ENCODE measurements at places on chromosomes 13 and 19. TPM values are rescaled to one million over a fixed set of nuclear protein-coding genes. Genes with fewer than 3 reads are reported as not detected.

DNA sequence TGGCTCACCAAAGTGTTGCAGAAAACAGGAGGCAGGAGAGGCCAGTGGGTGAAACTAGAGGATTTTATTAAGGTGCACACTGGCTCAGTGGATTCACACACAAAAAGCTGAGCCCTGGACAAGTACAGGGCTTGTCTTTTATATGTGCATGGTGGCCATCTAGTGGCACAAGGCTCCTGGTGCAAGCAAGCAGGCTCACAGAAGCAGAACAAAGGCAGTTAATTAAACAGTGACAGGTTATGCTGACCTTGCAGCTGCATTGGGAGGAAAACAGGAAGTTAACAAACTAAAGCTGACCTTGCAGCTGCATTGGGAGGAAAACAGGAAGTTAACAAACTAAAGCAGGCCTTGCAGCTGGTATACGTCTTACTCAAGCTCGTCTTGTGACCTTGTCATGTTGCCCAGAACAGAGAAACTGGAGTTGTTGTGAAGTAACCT is 65.3 kb upstream of the ZNF681 start:
- no peak for DNase-seq

DNA sequence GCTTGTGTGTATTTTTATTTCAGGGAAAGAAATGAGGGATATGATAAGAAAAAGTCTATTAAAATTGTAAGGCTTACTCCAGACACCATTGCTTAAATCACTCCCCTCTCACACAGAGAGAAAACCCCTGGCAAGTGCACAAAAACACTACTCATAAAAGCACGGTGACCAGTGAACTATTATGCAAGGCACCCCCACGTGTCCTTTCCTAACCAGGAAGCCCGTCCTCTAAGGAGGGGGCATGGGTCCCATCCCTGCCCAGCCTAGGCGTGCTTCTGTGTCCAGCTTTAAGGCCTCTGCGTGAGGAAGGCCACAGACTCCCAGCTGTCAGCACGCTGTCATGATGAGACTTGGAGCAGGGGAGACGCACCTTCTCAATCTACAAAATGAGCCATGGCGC is 83.5 kb downstream of the SLC7A1 start:
- DNase-seq, result no peak

GRCh38 chr13:50842251-50842989 is 1.1 kb downstream of the DLEU7 start:
- no peak for DNase-seq

GRCh38 chr19:40598918-40599307 is 2.3 kb upstream of the LTBP4 start:
- no peak for DNase-seq

DNA sequence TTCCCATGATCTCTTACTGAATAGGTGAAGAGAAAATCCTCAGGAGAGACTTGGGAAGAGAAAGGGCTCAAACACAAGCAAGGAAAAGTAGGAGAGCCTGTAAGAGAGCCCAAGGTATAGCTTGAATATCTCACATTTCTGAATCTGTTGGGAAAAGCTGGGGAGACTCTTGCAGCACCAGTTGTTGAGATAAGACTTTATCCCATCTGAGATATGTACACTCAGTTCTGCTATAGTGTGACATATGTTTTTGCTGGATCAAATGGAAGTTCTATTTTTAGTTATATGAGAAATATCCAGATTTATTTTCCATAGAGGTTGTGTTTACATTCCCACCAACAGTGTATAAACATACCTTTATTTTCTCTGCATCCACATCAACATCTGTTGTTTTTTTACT is 246.1 kb downstream of the NDFIP2 start:
- DNase-seq, result no peak

- no peak for DNase-seq
Observed at GRCh38 chr19:2726160-2726855, 5.1 kb upstream of the DIRAS1 start.

- DNase-seq, result no peak
Observed at GRCh38 chr19:15517778-15518177, 9.5 kb downstream of the CYP4F22 start.

- no peak for DNase-seq
Observed at GRCh38 chr19:19578252-19578651, 40.2 kb downstream of the CILP2 start.

DNA sequence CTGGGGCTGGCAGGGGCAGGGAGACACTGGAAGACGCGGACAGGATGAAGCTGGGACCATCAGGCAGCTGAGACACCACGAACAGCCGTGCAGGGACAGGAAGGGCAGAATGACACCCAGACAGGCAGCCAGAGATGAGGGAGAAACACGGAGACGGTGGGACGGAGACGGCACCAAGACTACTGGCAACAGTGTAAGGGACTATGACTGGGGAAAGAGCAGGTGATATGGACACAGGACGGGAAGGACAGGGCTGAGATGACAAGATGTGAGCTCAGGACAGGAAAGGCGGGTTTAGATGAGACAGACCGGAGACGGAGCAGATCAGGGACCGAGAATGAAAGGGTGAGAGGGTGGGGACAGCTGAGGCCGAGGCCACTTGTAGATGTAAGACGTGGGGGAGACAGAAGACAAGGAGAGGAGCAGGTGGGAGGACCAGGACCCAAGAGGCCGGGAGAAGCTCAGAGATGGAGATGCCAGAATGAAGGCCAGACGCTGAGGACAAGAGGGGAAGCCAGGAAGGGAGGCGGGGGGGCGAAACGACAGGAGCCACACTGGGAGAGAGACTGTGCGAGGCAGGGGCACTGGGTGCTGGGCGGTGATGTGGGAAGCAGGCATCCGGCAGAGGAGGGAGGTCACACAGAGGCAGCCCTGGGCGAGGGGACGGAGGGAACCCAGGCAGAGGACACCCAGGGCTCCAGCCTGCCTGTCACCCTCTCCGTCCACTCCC is 17.5 kb upstream of the EHD2 start:
- DNase-seq, result no peak

GRCh38 chr13:23957981-23958380 is 60.7 kb upstream of the C1QTNF9B start:
- DNase-seq, result no peak

GRCh38 chr19:52786078-52786463 is 520 bp downstream of the ZNF600 start:
- no peak for DNase-seq

- DNase-seq, result no peak
Observed at GRCh38 chr19:28574212-28574611, 638.7 kb downstream of the UQCRFS1 start.

GRCh38 chr13:33496336-33496735 is 210.8 kb upstream of the STARD13 start:
- no peak for DNase-seq

GRCh38 chr19:11382898-11383705 is 1.0 kb downstream of the EPOR start:
- no peak for DNase-seq

- no peak for DNase-seq
Observed at GRCh38 chr13:103625194-103625593, 559.0 kb upstream of the SLC10A2 start.

- DNase-seq, result no peak
Observed at GRCh38 chr19:38062959-38063761, 156.2 kb downstream of the SIPA1L3 start.

The MICU2 gene
- 85.5 TPM for total RNA-seq

The MEDAG gene
- total RNA-seq, result 2.2 TPM

The SIGLEC12 gene
- total RNA-seq, result not detected

The SERPINE3 gene
- total RNA-seq, result not detected

The ABHD8 gene
- total RNA-seq, result 9.3 TPM

The FSD1 gene
- total RNA-seq, result 20.9 TPM

The MRPL54 gene
- total RNA-seq, result 71.4 TPM

The IGFL1 gene
- total RNA-seq, result not detected

The FAM216B gene
- total RNA-seq, result not detected
